ENCODE measurements at places on chromosomes 3 and 15. TPM values are rescaled to one million over a fixed set of nuclear protein-coding genes. Genes with fewer than 3 reads are reported as not detected.
A peak's percentile ranks its signal among the peaks of the same experiment; 100 is the strongest.

- H3K4me3 ChIP-seq = peak overlapping the region; percentile 49
- peaks cover 74% of the 10 kb centered on the region for H3K4me1 ChIP-seq
- peak; percentile 53 for DNase-seq
- H3K27ac ChIP-seq = peak overlapping the region; percentile 95
Measured at GRCh38 chr3:114214542-114215341, 22.6 kb downstream of the ZNF80 start.

DNA sequence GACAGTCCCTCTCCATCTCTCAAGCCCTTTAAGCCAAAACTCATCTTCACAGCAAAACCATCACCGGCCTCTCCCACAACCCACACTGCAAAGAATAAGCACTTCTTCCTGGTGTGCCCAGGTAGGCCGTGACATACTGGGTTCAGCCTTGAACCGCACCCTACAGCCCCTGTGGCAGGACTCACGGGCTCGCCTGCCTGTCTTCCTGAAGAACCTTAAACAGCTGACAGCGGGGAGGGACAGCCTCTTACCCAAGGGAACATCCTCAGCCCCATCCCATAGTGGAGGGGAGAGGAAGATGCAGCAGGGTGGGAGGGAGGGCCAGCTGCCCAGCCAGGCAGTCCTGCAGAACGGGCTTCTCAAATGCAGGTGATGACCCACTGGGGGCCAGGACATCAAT, 40.2 kb downstream of the TBC1D2B start:
- peaks cover 21% of the 10 kb centered on the region for H3K36me3 ChIP-seq
- H3K4me3 ChIP-seq = no peak overlapping the region
- no peak for DNase-seq
- H3K4me1 ChIP-seq = peaks cover 47% of the 10 kb centered on the region

Gene ZCWPW2
- total RNA-seq = 0.23 TPM

- H3K27ac ChIP-seq = no peak overlapping the region
- H3K4me3 ChIP-seq = no peak overlapping the region
- H3K27me3 ChIP-seq = no peaks in the 10 kb centered on the region
- H3K36me3 ChIP-seq = no peaks in the 10 kb centered on the region
Measured at GRCh38 chr15:36763685-36764084, 184.3 kb downstream of the CDIN1 start.

Gene CCR5
- total RNA-seq = 4.0 TPM

GRCh38 chr15:93997071-93997658, 234.2 kb upstream of the MCTP2 start:
- H3K4me1 ChIP-seq = no peaks in the 10 kb centered on the region
- DNase-seq = no peak
- no peak overlapping the region for H3K4me3 ChIP-seq
- no peaks in the 10 kb centered on the region for H3K27me3 ChIP-seq
- no peak overlapping the region for H3K27ac ChIP-seq

- peaks cover 9% of the 10 kb centered on the region for H3K4me1 ChIP-seq
- no peaks in the 10 kb centered on the region for H3K36me3 ChIP-seq
- no peaks in the 10 kb centered on the region for H3K27me3 ChIP-seq
- no peak overlapping the region for H3K27ac ChIP-seq
- no peak overlapping the region for H3K4me3 ChIP-seq
- DNase-seq = no peak
Measured at GRCh38 chr3:153273217-153273616, 111.2 kb downstream of the RAP2B start.

Gene IL5RA
- total RNA-seq = 0.73 TPM

GRCh38 chr3:87025661-87026645, 35.0 kb upstream of the VGLL3 start:
- H3K27me3 ChIP-seq = no peaks in the 10 kb centered on the region
- H3K4me1 ChIP-seq = no peaks in the 10 kb centered on the region
- no peaks in the 10 kb centered on the region for H3K36me3 ChIP-seq
- H3K27ac ChIP-seq = no peak overlapping the region

GRCh38 chr3:50320853-50321335, 1.7 kb downstream of the HYAL2 start:
- H3K36me3 ChIP-seq = no peaks in the 10 kb centered on the region
- no peak for DNase-seq
- H3K4me1 ChIP-seq = peaks cover 6% of the 10 kb centered on the region
- no peaks in the 10 kb centered on the region for H3K27me3 ChIP-seq
- H3K4me3 ChIP-seq = peak overlapping the region; percentile 80
- peak overlapping the region; percentile 35 for H3K27ac ChIP-seq

DNA sequence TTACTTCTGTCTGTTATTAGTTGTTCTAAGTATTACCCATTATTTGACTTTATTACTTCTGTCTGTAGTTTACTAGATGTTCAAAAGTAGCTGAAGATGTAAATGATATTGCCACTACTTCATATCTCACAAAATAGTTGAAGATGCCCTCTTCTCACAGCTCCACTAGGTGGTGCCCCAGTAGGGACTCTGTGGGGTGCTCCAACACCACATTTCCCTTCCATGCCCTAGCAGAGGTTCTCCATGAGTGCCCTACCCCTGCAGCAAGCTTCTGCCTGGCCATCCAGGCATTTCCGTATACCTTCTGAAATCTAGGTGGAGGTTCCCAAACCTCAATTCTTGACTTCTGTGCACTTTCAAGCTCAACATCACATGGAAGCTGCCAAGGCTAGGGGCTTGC, 80.8 kb downstream of the KCNH8 start:
- H3K36me3 ChIP-seq = no peaks in the 10 kb centered on the region
- H3K4me3 ChIP-seq = no peak overlapping the region
- H3K27me3 ChIP-seq = no peaks in the 10 kb centered on the region
- no peak overlapping the region for H3K27ac ChIP-seq

- H3K36me3 ChIP-seq = no peaks in the 10 kb centered on the region
- DNase-seq = no peak
Measured at GRCh38 chr3:155185631-155186071, 105.5 kb downstream of the MME start.

GRCh38 chr15:83472797-83473196, 25.7 kb downstream of the SH3GL3 start:
- H3K36me3 ChIP-seq = no peaks in the 10 kb centered on the region
- no peaks in the 10 kb centered on the region for H3K27me3 ChIP-seq
- H3K27ac ChIP-seq = no peak overlapping the region
- no peaks in the 10 kb centered on the region for H3K4me1 ChIP-seq
- DNase-seq = no peak

Gene ATP10A
- 62.1 TPM for total RNA-seq

DNA sequence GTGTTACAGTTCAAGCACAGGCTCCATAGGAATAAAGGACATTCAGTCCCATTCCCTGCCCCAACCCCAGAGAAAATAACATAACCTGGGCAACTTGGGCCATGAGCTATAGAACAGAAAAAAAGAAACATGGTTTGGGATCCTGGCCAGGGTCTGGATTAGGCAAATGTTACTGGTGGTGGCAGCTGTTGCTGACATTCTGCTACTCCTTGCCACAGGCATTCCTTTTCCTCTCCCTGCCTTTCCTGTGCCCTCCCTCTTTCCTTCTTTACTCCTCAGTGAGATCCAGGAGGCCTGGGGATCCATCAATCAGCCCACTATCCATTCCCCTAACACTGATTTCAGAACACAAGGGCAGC, 129.1 kb downstream of the NTRK3 start:
- H3K27me3 ChIP-seq = no peaks in the 10 kb centered on the region
- no peaks in the 10 kb centered on the region for H3K4me1 ChIP-seq
- no peak overlapping the region for H3K4me3 ChIP-seq
- no peaks in the 10 kb centered on the region for H3K36me3 ChIP-seq
- no peak for DNase-seq
- H3K27ac ChIP-seq = no peak overlapping the region

GRCh38 chr3:108826309-108827187, 4.0 kb downstream of the TRAT1 start:
- H3K27me3 ChIP-seq = no peaks in the 10 kb centered on the region
- peaks cover 15% of the 10 kb centered on the region for H3K4me1 ChIP-seq
- H3K27ac ChIP-seq = peak overlapping the region; percentile 38

DNA sequence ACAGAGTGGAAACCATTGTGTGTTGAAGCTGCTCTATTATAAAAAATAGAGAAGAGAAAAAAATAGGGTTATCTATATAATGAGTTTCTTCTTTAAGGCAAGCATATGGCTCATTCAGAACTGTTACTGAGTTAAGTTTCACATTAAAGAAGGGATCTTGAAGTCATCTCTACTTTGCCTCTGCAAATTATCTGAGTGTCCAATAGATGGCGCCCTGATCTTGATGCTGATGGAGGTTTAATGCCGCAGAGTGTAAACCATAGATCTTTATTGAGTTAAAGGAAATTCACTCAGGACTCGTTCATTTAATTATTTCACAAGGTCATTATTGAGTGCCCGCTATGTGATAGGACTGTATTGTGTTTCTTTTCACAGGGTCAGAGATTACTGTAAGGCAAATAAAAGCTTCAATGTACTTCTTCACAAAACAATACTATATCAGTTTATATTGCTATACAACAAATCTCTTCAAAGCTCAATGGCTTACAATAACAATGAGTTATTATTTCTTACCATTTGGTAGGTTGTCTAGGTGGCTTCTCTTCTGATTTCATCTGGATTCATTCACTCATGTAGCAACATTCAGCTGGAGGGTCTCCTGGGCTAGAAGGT, 171.4 kb downstream of the NSUN3 start:
- no peak for DNase-seq
- H3K4me1 ChIP-seq = no peaks in the 10 kb centered on the region
- no peak overlapping the region for H3K27ac ChIP-seq
- H3K4me3 ChIP-seq = no peak overlapping the region

Gene EXD1
- not detected for total RNA-seq

GRCh38 chr3:24773798-24774197, 279.1 kb upstream of the THRB start:
- H3K4me1 ChIP-seq = no peaks in the 10 kb centered on the region
- no peak overlapping the region for H3K4me3 ChIP-seq
- H3K27ac ChIP-seq = no peak overlapping the region
- no peaks in the 10 kb centered on the region for H3K36me3 ChIP-seq
- DNase-seq = no peak

DNA sequence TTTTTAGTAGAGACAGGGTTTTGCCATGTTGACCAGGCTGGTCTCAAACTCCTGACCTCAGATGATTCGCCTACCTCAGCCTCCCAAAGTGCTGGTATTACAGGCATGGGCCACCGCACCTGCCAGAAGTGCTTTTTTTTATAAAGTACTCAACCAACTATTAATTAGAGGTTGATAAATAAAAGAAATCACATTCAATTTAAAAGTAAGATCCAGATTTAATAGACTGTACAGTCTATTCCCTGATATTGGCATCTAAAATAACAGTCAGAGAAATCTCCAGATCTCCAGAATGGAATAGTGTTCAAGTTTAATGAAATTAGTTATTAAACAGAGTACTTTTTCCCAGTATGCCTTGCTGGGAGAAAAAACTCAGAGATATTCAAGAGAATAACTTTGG, 142.9 kb upstream of the SLC2A2 start:
- H3K27me3 ChIP-seq = no peaks in the 10 kb centered on the region
- H3K36me3 ChIP-seq = peaks cover 64% of the 10 kb centered on the region
- no peaks in the 10 kb centered on the region for H3K4me1 ChIP-seq
- no peak overlapping the region for H3K4me3 ChIP-seq

DNA sequence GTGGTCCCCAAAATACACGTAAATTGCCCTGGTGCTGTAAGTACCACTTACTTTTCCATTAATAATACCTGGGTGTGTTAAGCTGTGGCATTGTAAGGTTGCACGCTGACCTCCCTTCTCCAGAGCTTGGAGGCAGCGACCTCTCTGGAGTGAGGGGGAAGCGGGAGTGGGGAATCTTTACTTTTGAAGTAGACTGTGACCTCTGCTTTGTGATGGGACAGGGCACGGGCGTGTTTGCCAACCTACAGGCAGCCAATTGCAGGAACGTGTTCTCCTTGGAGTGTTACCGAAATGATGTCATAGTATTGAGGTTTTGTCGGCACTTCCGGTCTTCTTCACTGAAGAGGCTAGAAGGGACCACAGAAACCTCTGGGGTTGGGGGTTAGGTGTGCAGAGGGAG, 227.3 kb upstream of the C2CD4B start:
- no peak for DNase-seq
- H3K36me3 ChIP-seq = no peaks in the 10 kb centered on the region
- peak overlapping the region; percentile 60 for H3K4me3 ChIP-seq
- H3K27ac ChIP-seq = no peak overlapping the region
- peaks cover 5% of the 10 kb centered on the region for H3K27me3 ChIP-seq
- H3K4me1 ChIP-seq = peaks cover 11% of the 10 kb centered on the region

DNA sequence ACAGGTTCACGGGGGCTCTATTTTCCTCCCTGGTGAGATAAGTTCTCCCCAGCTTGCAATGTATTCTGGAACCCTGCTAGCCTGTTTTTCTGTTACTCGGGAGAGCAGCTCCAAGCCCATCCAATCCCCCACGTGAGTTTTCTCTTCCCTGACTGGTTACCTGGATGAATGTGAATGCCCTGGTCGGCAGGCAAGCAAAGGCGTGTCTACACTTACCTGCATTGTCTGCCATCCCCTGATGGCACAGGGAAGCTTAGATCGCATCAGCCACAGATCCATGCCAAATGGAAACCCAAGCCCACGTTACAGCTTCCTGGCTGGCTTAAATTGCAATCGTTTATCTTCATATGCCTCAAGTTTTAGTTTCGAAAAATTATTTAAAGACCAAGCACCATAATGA, 149.9 kb downstream of the FOXP1 start:
- H3K36me3 ChIP-seq = peaks cover 9% of the 10 kb centered on the region
- H3K27ac ChIP-seq = peak overlapping the region; percentile 73
- H3K4me3 ChIP-seq = no peak overlapping the region
- DNase-seq = no peak
- H3K4me1 ChIP-seq = peaks cover 54% of the 10 kb centered on the region

GRCh38 chr3:72058493-72059081, 273.6 kb upstream of the PROK2 start:
- H3K27ac ChIP-seq = no peak overlapping the region
- no peak overlapping the region for H3K4me3 ChIP-seq
- DNase-seq = no peak
- peaks cover 4% of the 10 kb centered on the region for H3K27me3 ChIP-seq

- no peak overlapping the region for H3K4me3 ChIP-seq
- no peaks in the 10 kb centered on the region for H3K36me3 ChIP-seq
- DNase-seq = no peak
- no peaks in the 10 kb centered on the region for H3K27me3 ChIP-seq
- no peak overlapping the region for H3K27ac ChIP-seq
- H3K4me1 ChIP-seq = no peaks in the 10 kb centered on the region
Measured at GRCh38 chr15:60762167-60762566, 283.2 kb upstream of the ICE2 start.

GRCh38 chr3:178475062-178475461, 61.2 kb upstream of the KCNMB2 start:
- no peak for DNase-seq
- H3K27me3 ChIP-seq = no peaks in the 10 kb centered on the region
- H3K4me3 ChIP-seq = no peak overlapping the region

Gene CLDN16
- total RNA-seq = not detected

Measured in T-cell (primary cell).